ENCODE measurements at places on chromosomes 4 and X.

DNA sequence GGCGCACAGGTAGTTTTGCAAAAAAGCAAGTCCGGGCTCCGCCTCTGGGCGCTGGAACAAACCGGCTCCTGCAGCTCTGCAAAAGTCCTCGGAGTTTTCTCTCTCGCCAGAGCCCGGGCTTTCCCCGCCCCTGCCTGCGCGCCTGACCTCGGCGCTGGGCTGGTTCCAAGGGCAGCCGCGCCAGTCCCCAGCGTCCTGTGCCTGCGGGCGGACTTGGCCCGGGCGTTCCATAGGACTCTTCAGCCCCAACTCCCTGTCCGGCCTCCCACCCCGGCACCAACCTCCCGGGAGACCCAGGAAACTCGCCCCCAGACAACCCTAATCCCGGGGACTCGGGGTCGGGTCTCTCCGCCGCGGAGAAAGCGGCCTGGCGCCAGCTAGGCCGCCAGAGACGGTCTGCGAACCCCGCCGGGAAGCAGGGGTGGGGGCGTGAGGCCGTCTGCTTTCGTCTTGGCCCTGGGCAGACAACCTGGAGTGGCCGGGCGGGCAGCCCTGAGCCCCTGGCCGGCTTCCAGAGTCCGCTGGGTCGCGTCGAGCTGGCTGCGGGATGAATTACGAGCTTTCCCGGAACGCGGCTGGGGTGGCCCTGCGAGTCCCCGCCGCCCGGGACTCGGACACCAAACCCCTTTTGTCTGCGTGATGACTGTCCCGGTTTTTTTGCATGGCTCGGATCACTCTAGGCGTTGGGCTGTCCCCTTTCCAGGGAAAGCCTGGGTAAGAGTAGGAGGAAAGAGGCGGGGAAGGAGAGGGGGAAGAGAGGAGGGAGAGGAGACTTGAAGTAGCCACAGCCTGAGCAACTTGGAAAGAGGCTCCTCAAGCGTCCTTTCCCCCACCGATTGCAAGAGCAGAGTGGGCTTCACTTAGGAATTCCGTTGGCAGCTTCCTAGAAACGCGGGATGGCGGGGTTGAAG, 916 bp downstream of the MXRA5 start:
- no peak for DNase-seq

DNA sequence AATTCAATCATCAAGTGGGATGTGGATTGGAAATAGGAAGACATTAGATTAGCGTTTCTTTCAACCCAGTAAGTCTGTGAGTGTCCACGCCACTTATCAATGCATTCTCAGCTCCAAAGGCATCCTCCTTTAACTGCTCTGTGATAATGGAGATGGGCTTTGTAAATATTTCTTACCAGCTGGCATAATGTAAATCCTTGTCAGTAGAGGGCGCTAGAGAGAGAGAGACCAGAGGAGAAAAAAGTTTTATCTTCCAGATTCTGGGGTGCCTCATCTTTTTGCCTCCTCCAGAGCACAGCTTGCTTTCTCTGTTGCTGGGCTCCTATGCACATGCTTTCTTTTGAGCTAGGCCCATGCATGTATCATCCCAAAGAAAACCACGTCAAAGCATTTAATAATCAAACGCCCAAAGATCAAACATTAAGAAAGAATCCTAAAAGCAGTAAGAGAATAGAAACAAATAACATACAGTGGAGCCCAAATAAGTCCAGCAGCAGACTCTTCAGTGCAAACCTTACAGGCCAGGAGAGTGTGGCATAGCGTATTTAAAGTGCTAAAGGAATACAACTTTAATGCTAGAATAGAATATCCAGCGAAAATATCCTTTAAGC, 9.6 kb upstream of the MTMR1 start:
- DNase-seq, result no peak

- no peak for DNase-seq
Observed at GRCh38 chr4:68951078-68951805, at the start of gene UGT2A3. Gene UGT2A3 (minus strand): TSS chr4:68951804. CDS start chr4:68951760, 44 bp downstream.

- DNase-seq, result no peak
Observed at GRCh38 chr4:14096396-14096965, 469.0 kb upstream of the BOD1L1 start.

DNA sequence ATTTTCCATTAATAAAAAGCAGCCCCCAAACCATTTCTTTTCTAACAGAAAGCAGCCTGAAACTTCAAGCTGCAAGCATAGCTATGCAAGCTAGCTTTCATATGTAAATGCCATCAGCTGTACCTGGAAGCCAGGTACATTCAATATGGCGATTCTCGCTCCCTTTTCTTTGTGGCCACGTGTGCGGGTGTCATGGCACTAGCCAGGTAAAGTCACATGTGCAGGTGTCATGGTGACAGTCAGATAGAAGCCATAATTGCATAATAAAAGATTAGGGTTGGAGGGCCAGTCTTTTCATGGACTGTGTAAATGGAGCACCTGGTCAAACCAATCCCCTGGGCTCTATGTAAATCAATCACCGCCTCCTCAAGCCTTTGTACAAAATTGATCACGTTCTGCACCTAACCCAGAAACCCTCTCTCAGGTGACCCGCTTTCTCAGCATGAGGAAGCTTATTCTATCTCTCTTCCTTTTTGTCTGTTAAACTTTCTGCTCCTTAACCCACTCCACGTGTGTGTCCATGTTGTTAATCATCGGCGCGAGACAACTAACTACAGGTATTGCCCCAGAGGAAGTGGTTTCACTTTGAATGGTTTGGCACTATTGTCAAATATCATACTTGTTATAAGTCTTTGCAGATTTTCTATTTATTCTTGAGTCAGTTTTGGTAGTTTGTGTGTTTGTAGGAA, 18.0 kb upstream of the RHOXF2 start:
- DNase-seq, result no peak

- no peak for DNase-seq
Observed at GRCh38 chr4:26367811-26368210, 47.0 kb downstream of the RBPJ start.
